ENCODE measurements at places on chromosomes 12 and 14. TPM values are rescaled to one million over a fixed set of nuclear protein-coding genes. Genes with fewer than 3 reads are reported as not detected.

DNA sequence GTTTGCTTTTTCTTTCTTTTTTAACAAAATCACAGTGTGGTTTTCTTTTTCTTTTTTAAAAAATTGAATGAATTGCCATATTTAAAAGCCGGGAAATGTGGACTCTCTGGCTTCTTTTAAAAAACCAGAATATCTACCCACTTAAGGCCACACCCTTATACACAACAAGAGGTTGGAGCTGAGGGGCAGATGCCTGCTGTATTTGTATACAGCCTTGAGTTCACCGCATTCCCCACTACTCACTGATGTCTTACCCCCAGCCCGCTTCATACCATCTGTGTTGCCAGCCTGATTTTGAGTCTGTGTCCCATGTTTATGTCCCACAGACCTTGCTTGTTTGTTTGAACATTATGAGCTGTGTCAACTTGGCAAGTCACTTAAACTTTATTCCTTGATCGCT is 14.3 kb downstream of the JDP2 start:
- DNase-seq: no peak

The PIANP gene
- total RNA-seq: 0.21 TPM

The GZMH gene
- total RNA-seq: 86.1 TPM

DNA sequence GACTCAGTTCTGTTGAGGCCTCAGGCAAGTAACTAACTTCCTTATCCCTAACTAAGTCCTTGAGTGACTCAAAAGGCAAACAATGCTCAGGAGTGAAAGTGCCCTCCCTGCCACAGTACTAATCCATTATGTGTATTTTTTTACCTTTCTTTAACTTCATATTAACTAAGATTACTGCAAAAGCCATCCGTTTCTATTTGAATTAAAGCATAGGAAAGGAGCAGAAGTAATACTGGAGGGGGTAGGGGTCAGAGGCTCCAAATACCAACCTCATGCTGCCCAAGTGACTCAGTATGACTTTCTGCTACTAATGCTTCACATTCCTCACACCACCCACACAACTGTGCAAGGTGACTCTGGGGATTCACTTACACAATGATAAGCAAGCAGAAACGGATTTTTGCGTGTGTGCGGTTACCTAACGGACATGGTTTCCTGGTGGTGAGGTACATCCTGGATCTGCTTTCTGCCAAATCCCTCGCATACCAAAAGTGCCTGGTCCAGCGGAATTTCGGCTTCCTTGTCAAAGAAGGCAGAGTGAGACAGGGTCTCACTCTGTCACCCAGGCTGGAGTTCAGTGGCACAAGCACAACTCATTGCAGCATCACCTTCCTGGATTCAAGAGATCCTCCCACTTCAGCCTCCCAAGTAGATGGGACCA is 25.1 kb downstream of the MOK start:
- DNase-seq: peak; percentile 46

The BEST3 gene
- not detected for total RNA-seq

DNA sequence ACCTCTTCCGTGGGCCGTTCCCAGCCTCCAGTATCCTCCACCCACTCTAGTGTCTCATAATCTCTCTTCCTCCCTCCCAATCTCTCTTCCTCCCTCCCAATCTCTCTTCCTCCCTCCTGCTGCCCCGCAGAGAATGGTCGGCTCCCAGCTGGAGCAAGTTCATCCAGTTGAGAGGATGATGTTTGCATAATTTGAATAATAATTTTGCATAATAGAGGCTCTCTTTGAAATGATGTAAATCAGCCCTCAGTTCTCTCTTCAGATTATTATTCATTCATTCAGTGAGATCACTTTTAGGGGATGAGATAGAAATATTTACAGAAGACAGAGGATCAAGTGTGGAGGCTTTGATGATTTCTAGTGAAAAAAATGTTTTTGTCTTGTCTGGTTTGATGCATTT is 125.0 kb downstream of the PTPN11 start:
- no peak for DNase-seq

The EMC9 gene
- 38.4 TPM for total RNA-seq

DNA sequence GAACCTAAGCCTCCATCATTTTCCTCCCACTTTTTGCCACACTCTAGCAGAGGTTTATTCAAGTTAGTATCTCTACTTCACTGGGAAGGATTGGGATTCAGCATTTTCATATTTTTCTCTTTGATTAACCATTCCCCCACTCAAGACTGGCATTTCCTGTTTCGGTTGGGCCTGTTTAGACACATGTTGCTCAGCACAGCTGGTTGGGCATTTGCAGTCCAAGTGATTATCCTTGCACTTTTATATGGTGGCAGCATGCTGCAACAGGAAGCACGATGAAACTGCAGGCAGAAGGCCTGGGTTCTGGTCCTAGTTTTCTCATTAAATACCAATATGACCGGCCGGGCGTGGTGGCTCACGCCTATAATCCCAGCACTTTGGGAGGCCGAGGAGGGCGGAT is 182.9 kb upstream of the GRIN2B start:
- DNase-seq: no peak

DNA sequence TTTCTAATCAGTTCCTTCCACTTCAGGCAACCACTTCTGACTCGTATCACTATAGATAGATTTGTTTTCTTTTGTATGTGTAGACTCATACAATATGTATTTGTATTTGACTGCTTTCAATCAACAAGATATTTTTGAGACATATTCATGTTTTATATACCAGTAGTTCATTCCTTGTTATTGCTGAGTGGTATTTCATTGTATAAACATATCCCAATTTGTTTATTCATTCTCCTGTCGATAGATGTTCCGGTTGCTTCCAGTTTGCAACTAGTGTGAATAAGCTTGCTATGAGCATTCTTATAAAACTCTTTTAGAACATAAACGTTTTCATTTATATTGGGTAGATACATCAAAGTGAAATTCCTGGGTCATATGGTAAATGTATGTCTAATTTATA is 119.2 kb downstream of the FIGNL2 start:
- DNase-seq: no peak

The MYF6 gene
- total RNA-seq: not detected

DNA sequence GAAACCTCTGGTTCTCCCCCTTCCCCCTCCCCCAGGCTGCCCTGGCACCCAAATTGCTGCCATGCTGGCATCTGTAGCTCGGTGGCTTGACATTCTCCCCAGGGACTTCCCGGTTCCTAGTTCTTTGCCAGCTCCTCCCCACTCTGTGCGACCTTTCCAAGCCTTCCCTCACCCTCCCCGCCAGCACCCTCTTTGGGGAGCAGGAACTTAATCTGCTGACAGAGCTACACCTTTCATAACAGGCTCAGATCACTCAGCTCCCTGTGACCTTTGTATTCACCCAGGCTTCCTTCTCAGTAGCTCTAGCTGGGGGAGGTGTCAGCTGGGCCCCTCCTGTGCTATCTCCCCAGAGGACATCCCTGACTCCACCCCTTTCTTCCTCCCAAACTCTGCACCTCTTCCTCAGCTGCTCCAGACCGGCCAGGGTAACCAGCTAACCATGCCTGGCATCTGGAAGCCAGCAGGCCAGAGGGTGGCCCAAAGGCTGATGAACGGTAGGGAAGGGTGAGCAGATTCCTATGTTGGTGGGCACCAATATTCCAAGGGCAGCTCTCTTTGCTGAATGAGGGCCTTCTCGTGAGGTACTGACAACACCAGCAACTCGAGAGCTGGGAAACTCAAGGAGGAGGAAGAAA is 1.8 kb upstream of the COX14 start:
- peak; percentile 20 for DNase-seq

The ADAM21 gene
- total RNA-seq: 0.32 TPM

- DNase-seq: no peak
These were observed 12.9 kb upstream of the MSI1 start for GRCh38 chr12:120381752-120382419.

DNA sequence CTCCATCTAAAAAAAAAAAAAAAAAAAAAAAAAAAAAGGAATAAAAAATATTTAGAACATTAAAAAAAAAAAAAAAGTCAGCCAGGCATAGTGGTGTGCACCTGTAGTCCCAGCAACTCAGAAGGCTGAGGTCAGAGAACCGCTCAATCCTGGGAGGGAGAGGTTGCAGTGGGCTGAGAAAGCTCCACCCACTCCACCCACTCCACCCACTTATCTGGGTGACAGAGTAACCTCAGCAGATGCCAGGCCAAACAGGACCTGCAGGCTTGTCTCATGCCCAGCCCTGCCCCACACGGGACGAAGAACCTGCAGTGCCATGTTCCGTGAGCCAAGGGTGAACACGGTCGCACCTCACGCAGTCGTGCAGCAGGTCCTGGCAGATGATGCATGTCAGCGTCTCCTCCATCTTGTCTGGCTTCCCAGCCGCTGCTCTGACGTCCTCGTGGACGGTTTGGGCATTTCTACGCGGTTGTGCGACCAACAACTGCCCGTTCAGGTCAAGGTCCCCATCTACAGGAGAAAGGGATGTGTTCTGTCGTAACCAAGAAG is 28.6 kb downstream of the CHFR start:
- no peak for DNase-seq

DNA sequence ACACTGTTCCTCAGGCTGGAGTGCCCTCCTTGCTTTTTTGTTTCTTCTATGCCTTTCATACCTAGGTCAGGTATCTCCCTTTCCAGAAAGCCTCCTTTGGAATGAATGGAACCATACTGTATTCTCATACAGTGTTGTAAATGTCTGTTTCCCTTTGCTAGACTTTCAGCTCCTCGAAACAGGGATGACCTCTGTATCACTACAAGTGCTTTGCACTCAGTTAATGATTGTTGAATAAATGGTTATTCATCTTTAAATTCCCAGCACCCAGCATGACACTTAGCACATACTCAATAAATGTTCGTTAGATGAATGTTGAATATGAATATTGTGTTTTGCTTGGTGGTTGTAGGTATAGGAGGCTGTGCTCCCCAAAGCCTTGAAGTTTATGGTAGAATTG is 5.9 kb upstream of the TULP3 start:
- DNase-seq: no peak

GRCh38 chr14:85531587-85532373 is 1.8 kb downstream of the FLRT2 start:
- DNase-seq: peak; percentile 14

DNA sequence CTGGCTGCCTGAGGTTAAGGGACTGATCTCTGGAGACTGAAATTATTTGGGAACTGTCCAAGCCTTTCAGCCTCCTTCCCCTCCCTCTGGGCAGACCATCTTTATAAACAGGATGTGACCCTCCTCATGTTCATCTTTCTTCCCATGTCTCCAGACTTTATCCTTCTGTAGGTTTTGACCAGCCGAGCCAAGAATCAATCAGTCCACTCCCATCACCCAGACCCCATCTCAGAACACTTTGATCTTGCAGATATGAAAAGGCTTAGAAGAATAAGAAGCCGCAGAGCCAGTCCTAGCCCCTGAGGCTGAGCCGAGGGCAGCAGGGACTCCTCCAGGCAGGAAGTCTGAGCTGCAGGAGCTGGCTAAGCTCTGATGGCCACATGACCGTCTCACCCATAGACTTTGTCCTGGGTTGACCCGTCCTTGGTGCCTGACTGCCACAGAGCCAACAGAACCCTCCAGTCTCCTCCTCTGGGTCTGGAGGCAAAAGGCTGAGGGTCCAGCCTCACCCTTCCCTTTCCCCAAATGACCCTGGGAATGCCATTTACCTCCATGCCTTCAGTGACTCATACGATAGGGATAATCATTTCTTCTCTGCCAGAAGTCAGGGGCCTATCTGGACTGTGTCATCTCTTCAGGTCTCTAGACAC is 1.6 kb downstream of the KRT71 start:
- no peak for DNase-seq

The USP44 gene
- 7.6 TPM for total RNA-seq

The PRH1 gene
- total RNA-seq: 7.4 TPM

- DNase-seq: no peak
These were observed 19.0 kb upstream of the LTBP2 start for GRCh38 chr14:74630881-74631690.

DNA sequence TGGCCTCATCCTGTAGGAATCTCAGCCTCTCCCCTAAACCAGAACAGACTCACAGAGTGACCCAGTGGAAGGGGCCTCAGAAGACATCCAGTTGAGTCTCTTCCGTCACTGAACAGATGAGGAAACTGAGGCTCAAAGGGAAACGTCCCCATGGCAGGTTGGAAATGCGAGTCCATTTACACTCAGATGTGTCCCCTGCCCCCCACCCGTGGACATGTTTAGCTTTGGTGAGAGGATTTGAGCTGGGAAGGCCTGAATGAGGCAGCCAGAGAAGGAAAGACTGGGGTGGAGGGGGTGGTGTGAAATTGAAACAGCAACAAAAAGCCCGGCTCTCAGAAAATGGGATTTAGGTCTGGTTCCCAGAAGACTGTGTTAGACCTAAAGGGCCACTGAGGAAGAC is 1.7 kb downstream of the FAIM2 start:
- DNase-seq: no peak

- no peak for DNase-seq
These were observed 84.2 kb upstream of the LRIG3 start for GRCh38 chr12:59004456-59004855.

The PTGER2 gene
- 0.67 TPM for total RNA-seq

GRCh38 chr14:92987713-92988510 is 65.0 kb downstream of the CHGA start:
- no peak for DNase-seq

The PAX9 gene
- total RNA-seq: not detected
